ENCODE measurements at places on chromosomes 13 and 19.
A peak's percentile ranks its signal among the peaks of the same experiment; 100 is the strongest.

- no peak for DNase-seq
Observed at GRCh38 chr13:113734826-113735125, 24.2 kb upstream of the TMEM255B start.

DNA sequence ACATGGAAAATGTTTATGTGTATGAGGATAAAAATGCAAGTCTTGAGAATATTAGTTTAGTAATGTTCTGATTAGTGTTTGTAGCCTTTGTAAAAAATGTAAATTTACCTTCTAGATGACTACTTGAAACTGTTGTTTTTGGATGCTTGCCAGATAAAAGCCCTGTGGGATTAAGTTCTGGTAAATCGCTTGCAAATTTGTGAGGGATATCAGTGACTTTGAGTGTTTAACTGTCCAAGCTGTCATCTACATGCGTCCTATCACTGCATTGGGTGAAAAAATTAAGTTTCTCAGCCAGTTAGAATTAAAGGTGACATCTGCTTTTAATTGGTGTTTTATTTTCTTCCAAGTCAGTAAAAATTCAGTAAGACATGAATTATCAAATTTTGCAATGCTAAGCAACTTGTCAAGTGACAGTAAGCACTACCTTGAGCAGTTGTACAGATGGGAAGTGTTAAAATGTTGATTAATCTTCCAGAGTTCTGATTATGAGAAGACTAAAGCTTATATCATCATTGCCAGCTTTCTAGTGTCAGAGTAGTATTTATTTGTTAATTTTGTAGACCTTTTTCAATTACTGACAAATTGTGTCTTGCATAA is 88.0 kb downstream of the PCCA start:
- no peak for DNase-seq

DNA sequence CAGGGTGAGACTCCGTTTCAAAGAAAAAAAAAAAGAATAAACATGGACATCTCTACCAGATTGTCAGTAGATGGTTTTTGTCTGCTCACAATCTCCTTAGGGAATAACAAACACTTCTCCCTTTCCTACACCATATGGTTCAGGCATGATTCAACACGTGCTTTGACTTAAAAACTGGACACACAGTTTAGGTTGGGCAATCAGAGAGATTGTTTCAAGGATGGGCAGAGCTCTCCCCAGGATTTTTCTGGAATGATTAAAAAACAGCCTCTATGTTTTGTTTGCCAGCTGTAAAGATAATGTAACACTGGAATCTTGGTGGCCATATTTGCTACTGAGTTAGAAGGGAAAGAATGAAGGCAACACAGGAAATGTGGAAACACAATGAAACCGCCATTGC is 150.1 kb upstream of the TSC22D1 start:
- no peak for DNase-seq

DNA sequence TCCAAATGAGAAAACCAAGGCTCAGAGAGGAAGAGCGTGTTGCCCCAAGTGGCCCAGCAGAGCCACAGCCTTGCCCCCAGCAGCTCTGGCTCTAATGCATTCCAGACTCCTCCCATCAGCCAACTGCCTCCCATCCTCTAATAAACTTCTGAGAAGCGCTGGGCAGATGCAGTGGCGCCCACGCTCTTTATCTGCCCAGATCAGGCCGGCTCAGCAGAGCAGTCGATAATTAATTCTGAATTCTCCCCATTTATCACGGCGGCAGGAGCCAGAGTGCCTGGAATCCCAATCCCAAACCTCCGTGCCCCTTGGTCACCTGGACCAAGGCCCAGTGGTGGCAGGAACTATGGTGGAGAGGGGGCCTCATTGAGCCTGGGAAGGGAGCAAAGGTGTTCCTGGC is 13.9 kb downstream of the TINCR start:
- DNase-seq: no peak

- DNase-seq: no peak
Observed at GRCh38 chr13:111345682-111346081, 25.2 kb downstream of the TEX29 start.

DNA sequence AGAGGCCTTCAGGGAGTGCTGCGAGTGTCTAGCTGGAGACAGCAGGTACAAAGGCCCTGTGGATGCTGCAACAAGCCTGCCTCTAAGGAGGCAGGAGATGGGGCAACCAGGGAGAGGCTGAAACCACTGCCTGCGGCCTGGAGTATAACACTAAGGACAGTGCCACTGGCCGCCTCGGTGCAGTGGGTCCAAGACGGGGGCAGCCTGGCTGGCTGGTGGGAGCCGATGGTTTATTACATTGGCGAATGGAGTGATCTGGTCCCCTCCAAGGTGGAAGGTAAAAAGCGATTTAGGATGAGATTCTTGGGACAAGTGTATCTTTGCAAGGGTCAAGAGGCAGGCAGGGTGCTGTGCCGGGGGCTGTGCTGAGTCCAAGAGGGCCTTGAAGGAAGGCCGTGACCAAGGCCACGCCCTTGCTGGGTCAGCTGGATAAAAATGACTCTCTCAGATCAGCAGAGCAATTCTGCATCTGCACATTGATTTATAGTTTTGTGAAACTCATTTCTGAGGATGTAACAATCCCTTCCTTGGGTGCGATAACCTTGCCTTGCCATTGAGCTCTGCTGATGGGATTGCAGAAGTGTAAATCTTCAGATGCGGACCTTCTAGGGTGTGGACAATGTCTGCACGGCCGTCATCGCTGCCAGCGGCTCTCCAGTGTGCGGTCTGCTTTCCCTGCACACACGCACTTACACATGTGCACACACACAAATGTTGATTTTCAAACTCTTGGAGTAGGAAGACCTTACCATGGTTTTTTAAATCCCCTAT is 6.0 kb downstream of the TMEM255B start:
- no peak for DNase-seq

DNA sequence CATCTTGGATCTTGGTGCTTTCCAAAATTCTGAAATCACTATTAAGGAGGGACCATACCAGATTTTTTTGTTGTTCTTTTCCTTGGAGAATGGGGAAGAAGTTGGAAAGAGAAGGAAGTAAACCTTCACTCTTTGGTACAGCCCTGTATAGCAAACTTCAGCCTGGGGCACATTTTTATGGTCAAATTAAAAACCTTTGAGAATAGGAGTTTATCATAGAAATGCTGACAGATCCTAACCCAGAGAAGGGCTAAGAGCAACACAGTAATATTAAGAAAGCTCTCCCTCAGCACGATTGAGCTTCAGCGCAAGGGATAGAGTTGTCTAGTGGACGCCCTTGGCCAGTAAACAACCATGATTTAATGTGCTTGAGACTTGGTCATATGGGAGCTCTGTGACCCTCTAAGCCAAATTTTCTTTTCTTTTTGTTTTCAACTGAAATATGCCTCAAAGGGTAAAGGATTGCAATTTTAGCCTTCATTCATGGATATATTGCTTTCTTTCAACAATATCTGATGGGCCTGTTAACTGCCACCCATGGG is 294.3 kb upstream of the MAB21L1 start:
- DNase-seq: no peak

- no peak for DNase-seq
Observed at GRCh38 chr13:93900731-93901130, 578.8 kb downstream of the DCT start.

GRCh38 chr19:44608391-44608821 is 5.0 kb upstream of the IGSF23 start:
- DNase-seq: no peak

DNA sequence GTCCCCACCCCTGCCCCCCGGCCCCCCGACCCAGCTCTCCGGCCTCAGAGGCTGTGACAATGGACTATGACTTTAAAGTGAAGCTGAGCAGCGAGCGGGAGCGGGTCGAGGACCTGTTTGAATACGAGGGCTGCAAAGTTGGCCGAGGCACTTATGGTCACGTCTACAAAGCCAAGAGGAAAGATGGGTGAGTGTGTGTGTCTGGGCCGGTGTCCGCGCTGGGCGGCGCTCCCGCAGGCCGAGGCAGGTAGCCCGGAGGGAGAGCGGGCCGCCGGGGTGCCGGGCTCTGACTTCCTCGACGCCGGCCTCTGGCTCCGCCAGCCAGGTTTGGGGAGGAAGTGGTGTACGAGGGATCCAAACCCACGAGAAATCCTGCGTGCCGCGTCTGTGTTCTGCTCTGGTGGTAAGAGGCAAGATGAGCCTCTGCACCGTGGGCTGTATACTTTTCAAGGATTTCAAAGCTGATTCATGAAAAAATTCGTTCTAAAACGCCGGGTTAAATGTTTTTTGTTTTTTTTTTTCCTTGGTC is 718 bp downstream of the CDK8 start:
- peak; percentile 8 for DNase-seq

- no peak for DNase-seq
Observed at GRCh38 chr19:5271145-5271544, 69.5 kb downstream of the PTPRS start.

DNA sequence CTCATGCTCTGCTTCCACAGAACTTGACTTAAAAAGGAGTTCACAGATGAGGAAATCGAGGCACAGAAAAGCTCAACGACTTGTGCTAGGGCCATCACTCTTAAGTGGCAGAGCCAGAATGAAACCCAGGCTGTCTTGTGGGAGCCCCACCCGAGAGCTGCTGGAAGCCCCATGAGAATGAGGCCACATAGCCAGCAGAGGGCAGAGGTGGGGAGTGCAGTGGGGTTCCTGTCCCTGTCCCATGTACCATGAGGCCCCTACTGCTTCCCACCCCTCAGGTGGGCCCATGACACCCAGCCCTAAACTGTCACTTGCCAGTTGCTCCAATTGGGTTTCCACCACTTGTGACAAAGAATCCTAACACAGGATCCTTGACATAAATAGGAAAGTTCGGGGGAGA is 175.9 kb downstream of the IRS2 start:
- DNase-seq: no peak

- peak; percentile 97 for DNase-seq
Observed at GRCh38 chr13:48094781-48095502, at the start of gene MED4. Gene MED4, minus strand, starts transcription at chr13:48095104. Its CDS starts 26 bp downstream, at chr13:48095078.

DNA sequence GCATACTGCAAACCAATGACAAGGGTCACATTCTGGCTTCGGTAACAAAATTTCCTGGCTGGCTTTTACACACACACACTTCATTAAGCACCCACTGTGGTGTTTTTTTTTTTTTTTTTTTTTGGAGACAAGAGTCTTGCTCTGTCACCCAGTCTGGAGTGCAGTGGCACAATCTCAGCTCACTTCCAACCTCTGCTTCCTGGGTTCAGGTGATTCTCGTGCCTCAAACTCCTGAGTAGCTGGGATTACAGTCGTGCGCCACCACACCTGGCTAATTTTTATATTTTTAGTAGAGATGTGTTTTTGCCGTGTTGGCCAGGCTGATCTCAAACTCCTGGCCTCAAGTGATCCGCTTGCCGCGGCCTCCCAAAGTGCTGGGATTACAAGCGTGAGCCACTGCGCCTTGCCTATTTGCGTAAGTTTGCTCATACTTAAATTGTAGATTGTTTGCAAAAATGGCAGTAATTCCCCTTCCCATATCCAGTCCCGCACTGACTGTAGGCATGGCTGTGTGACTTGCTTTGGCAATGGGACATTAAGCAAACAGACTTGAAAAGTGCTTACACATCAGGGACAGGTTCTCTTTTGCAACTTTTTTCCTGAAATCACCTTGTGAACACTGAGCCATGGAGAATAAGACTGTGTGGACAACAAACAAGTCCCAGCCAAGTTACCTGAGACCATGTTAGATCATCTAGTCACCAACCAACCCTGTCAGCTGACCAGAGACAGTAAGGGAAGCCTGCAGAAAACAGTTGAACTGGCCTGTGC is 42.1 kb upstream of the EBPL start:
- DNase-seq: no peak

DNA sequence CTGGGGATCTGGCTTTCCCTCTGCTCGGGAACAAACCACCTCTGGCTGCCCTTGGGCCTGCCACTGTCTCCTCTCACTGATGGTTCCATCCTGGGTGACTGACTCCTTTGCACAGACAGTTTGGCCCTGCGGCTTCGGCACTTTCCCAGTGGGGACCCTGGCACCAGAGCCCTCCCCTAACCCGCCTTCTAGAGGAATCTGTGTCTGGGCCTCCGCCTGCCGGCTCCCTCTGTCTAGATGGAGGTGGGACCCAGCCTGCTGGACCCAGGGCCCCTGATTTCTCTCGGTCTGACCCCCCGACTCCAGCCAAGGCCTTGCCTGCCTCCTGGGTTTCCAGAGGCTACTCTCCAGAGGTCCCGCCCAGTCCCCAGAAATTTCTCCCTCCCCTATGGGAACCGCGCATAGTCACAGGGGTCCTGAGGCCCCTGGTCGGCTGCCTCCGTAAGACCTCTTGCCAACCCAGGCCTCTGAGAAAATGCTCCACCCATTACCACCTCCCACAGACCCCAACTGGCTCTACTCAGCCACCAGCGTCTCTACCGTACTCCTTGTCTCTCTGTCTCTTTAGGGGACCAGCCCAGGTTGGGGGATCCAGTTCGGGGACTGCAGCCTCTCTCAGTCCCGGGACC is 2.7 kb downstream of the CCDC106 start:
- DNase-seq: no peak

DNA sequence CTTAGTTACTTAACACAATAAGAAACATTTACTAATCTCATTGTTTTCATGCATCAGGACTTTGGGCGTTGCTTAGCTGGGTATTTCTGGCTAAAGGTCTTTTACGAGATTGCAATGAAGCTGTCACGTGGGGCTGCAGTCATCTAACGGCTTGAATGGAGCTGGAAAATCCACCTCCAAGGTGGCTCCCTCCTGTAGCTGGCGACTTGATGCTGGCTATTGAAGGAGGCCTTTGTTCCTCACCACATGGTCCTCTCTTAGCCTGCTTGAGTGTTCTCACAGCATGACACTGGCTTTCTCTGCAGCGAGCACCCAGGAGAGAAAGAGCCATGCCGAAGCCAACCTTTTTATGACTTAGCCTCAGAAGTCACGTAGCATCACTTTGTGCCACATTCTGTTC is 92.0 kb downstream of the NHLRC3 start:
- DNase-seq: no peak

- DNase-seq: no peak
Observed at GRCh38 chr13:50140153-50140552, 124.9 kb downstream of the KCNRG start.

GRCh38 chr13:98807774-98808173 is 55.3 kb upstream of the SLC15A1 start:
- DNase-seq: no peak

- DNase-seq: no peak
Observed at GRCh38 chr13:114053026-114053425, 79.2 kb upstream of the C13orf46 start.
